Gastroesophageal sphincter (tissue), 4 donors: ENCODE measurements at places on chromosomes 7 and 10.

DNA sequence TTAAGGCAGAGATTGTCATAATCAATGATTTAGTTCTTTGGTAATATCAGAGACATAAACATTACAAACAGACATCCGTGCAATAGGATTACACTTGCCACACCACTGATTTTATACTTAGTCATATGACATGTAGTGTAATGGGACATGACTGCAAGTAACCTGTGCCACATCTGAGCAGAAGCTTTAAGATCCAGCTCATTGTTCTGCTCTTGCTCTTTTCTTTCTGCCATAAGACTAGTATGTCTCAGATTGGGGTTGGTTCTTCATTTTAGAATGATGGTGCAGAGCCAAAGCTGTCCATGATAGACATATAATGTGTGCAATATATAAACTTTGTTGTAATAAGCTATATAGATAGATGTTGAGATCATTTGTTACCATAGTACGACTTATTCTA is 119.7 kb upstream of the SEMA3A start:
- ATAC-seq: no peak

DNA sequence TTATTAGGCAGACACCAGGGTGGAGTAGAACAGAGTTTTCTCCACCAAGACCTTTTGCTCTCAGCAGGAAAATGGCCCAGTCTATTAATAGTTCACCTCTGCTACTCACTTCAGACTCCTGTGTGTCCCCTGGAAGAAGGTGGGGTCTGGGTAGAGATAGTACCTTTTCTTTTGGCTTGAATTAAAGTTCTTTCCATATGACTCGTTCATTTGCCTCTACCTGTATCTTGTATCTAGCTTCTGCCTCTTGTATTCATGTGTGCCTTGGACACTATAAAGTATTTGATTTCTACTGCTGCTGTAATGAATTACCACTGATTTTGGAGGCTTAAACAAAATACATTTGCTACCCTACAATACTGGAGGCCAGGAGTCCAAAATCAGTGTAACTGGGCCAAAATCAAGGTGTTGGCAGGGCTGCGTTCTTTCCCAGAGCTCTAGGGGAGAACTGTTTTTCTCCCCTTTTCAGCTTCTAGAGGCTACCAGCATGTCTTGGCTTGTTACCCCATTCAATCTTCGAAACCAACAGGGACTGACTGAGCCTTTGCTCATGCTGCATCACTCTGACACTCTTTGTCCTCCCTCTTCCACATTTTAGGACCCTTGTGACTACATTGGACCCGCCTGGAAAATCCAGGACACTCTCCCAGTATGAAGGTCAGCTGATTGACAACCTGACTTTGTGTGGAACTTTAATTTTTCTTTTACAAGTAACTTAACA is 155.6 kb upstream of the PRSS58 start:
- ATAC-seq: no peak

GRCh38 chr7:113084496-113085172 is 2.0 kb downstream of the GPR85 start:
- ATAC-seq: no peak

- ATAC-seq: no peak
These were observed 10.0 kb upstream of the DDIT4 start for GRCh38 chr10:72263613-72264241.

DNA sequence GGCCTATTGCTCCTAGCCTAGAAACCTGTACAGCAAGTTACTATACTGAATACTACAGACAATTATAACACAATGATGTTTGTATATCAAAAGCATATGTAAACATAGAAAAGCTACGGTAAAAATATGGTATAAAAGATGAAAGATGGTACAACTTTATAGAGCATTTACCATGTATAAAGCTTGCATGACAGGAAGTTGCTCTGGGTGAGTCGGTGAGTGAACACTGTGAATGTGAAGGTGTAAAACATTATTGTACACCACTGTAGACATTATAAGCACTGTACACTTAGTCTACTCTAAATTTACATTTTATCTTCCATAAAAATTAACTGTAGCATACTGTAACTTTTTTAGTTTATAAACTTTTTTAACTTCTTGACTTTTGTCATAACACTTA is 674.3 kb upstream of the ZWINT start:
- ATAC-seq: no peak

- ATAC-seq: no peak
These were observed 61.7 kb upstream of the PPP2R2D start for GRCh38 chr10:131838966-131839742.

DNA sequence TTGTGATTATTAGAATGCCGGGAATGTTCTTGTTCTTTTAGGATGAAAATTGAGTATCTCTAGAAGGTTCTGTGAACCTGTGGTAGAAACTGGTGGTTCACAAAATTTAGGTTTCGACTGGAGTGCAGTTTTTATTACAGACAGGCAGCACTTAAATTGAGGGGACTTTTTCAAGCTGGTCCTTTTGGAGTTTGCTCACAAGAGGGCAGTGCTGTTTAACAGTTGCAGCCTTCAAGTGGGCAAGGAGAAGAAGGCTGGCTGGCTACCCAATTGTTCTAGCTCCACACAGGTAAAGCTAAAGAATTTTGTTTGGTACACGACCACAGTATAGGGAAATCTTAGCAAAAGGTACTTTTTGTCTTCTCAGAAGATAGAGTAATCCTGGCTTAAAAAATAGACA is 233.6 kb downstream of the SNX13 start:
- ATAC-seq: no peak

DNA sequence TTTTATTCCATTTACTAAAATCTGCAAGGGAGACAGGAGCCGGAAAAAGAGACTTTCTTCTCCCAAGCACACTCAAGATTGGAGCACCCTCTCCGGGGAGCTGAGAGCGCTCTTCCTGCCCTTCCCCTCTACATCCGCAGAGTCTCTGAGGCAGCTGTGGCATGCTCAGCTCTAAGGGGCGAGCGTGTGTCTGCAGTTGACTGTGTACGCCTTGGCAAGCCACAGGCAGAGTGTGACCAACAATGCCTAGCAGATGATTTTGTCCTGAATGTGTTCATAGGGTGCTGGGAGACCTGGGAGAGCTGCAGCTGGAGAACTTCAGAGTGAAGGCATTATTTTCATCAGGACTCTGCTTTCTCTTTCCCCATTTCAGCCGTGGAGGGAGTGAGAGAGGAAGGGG is 20.7 kb downstream of the MTURN start:
- ATAC-seq: no peak

DNA sequence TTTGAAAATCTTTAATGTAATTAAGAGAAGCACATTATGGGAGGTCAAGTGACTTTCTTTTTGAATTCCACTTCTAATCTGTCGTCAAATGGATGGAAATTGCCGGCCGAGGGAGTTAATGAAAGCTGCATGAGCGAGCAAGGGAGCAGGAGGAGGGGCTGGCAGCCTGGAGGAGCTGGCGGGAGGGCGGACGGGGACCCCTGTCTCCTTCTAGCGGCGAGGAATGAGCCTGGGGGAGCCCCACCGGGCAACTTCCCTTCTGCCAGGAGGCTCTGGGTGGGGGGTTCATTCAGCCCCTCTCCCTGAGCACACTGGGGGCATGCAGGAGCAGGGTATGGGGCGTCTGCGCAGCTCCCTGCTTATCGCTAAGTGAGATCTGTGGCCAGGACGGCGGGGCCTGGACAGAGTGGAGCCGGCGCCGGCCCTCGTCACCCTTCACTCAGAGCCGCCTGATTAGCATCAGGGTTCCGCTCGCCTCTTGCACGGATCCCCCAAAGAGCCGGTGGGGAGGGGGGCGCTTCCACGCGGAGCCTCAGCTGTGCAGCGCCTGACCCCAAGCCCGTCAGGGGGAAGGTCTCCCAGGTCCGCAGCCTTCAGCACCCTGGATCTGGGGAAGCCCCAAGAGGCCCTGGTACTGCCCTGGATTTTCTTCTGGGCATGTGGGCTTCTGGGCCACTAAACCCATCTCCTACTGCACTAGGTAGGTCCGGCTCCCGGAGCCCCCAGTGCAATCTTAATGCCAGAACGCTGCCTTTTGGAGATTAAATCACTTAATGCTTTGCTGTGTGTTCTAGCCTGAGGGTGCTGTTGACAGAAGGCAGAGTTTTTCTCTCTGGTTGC is 680.8 kb downstream of the LRMDA start:
- no peak for ATAC-seq

GRCh38 chr7:158109364-158110033 is 478.1 kb downstream of the PTPRN2 start:
- no peak for ATAC-seq

DNA sequence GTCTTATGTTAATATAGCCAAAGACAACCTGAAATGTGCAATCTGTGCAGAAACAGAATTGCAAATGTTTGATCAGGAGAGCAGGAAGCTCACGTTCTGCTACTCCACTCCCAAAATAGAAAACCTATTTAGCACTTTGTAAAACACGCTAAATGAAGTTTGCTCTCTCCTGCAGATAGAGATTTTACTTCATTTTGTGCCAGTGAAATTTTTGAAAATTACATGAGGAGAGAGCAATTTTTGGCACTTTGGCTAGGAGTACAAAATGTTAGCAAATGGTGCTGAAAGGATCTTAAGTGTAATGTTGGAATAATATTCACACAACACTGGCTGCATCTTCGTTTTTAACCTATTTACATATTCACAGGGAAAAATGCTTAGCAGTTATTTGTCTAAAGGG is 61.9 kb downstream of the SEM1 start:
- ATAC-seq: no peak

- no peak for ATAC-seq
These were observed 31.4 kb downstream of the C10orf90 start for GRCh38 chr10:126639084-126639483.

DNA sequence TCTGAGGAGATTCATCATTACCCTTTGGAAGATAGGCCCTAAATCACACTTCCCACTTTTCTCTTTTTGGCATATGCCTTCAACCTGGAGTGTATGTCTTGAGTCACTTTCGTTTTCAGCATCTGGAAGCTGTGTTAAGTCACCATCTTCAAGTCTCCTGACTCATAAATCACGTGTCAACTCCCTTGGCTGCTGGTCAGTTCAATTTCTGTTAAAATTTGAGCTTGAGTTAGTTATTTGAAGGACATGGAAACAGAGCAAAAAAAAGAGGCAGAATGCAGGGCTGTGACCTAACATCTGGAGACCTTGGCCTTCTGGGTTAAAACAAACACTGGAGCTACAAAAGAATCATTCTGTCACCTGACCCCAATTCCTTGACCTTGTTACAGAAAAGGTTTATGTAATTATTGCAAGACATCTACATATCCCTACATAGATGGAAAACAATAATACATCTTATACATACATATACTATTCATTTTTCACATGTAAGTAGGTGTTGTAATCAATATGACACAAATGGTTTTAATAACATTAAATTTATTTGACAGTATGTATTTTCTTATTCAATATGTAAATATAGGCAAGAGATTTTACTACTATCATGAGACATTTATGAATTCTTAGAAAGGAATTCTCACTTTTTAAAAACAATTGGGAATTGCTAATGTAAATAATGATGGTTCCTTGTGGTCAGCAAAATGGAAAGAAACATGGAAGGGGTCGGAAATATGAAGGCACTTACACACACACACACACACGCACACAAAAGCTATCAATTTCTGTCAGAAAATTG is 169.7 kb upstream of the PHYHIPL start:
- ATAC-seq: peak; percentile 82

GRCh38 chr10:42830237-42830636 is 47.6 kb downstream of the BMS1 start:
- no peak for ATAC-seq

- no peak for ATAC-seq
These were observed 27.0 kb downstream of the SLC26A4 start for GRCh38 chr7:107687656-107688055.
